ENCODE measurements at places on chromosomes 3 and 15. TPM values are rescaled to one million over a fixed set of nuclear protein-coding genes. Genes with fewer than 3 reads are reported as not detected.
A peak's percentile ranks its signal among the peaks of the same experiment; 100 is the strongest.

DNA sequence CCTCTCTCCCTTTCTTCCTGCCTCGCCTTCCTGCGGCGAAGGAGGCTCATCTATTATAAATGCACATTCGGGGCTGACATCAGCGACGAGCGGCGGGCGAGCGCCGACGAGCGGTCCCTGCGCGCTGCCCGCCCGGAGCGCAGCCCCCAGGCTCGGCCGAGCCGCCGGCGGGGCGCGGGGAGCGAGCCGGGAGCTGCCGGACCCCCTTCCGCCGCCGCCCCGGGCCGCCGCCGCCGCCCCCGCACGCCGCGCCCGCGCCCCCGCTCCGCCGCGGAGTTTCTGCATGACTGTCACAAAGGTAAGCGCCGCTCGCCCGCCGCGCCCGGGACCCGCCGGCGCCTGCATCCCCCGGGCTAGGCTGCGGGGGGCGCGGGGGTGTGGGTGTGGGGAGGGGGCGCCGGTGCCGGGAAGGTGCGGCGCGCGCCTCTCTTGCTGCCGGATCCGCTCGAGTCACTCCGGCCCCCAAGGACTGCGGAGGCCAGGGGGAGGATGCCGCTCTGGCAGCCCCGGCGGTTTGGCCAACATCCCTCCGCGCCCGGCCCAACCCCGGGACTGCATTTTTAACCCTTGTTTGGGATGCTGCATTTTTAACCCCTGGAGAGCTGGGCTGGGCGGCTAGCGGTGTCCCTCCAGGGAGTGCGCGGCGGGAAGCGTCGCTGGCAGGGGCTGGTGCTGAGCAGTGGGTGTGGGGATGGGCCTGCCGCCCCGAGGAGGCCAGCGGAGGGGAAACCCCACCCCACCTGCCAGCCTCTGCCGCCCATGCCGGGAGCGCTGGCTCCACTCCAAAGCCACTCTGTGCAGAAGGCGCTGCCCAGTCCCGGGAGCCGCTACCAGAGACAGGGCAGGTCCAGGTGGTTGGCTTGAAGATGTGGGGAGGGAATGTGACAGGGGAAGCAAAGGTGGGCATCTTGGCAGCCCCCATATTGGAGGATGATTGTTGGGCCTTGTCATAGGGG is at the start of gene CORO2B:
Gene CORO2B (plus strand): TSS at position 14 of the 956 bp plus-strand sequence. CDS start 270 bp downstream, at position 284.
- peak; percentile 34 for DNase-seq

DNA sequence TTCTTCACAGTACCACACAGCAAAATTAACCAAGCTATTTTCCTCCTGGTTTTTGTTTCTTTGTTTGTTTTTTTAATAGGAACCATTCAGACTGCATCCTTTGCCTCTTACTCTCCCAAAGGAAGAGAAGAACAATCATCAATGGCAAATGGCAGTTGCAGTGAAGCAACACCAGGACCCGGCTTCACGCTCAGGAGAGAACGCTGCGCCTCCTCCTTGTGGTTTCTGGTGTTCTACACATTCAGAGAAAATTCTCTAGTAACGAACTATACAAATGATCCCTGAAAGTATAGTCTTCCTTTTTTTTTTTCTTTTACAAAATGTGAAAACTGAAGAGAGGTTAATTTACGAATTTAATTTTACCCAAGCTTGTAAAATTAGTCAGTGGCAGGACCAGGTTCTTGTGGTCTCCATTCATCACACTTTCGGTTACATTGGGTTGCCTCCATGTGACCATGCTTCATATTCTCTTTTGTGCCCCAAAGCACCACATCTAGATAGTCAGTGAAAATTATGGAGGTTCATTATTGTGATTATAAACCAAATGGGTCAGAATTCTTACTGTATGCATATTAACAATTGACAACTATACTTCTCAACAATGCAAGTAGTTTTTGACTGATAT is 10.6 kb upstream of the MINDY2 start:
- DNase-seq = no peak

- DNase-seq = no peak
Measured at GRCh38 chr3:119359476-119360326, 65.5 kb downstream of the ARHGAP31 start.

MKRN3 gene
- total RNA-seq = 6.4 TPM

- no peak for DNase-seq
Measured at GRCh38 chr3:181497358-181497757, 214.4 kb upstream of the SOX2 start.

DNA sequence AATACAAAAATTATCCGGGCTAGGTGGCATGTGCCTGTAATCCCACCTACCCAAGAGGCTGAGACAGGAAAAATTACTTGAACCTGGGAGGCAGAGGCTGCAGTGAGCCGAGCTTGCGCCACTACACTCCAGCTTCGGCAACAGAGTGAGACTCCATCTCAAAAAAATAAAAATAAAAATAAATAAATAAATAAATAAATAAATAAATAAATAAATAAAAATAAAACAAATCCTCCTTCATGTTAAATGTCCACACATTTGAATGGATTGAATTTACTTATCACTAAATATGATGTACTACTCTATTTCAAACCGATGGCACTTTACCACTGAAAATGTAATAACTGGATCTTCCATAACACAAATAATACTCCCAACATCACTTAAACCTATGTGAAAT is 36.3 kb downstream of the ZBTB20 start:
- DNase-seq = no peak

GRCh38 chr3:158679547-158680000 is 7.1 kb upstream of the LXN start:
- DNase-seq = no peak

SLC35G2 gene
- 21.1 TPM for total RNA-seq

- no peak for DNase-seq
Measured at GRCh38 chr3:144200466-144200865, 228.8 kb downstream of the DIPK2A start.

DNA sequence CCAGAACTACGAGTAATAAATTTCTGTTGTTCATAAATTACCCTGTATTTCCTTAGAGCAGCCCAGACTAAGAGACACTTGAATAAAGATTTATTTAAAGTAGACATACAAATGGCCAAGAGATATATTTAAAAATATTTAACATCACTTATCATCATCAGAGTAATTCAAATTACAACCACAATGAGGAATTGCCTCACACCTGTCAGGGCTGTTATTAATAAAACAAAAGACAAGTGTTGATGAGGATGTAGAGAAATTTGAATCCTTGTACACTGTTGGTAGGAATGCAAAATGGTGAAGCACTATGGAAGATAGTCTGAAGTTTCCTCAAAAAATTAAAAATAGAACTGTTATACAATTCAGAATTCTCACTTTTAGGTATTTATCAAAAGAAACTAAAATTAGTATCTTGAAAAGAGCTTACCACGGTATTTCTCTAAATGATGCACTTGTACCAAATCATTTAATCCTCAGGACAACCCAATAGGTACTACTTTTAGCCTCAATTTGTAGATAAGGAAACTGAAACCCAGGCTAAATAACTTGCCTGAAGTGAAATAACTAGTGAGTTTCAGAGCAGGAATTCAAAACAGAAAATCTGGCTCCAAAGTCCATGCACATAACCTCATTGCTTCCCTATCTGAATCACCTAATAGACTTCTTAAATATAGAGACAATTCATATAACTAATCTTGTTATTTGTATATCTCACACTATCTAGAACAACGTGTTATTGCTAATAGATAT is 69.4 kb downstream of the ZBTB20 start:
- no peak for DNase-seq

GOLGA8K gene
- total RNA-seq = 25.8 TPM

- DNase-seq = no peak
Measured at GRCh38 chr3:166351461-166351860, 514.2 kb upstream of the BCHE start.

DNA sequence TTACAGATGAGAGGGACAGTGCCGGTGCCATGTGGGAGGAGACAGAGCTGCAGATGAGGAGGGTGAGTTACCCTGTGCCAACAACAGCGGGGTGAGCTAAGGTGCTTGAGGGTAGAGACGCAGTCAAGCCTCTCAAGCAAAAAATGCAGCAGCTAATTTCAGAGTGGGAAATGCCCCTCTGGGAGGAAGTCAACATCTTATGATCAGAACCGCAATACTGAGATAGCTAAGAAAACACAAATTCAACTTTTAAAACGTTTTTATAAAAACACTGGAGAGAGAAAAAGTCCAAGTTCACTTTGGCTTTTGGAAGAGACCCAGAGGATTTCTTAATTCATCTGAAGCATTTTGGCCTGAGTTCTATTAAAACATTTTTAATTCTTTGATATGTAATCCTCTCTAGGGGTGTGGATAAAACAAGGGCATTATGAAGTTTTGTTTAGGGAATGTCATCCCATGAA is 319.2 kb downstream of the SLC9A9 start:
- DNase-seq = no peak

RAD51 gene
- total RNA-seq = 16.9 TPM

ITIH1 gene
- total RNA-seq = 1.8 TPM

DNA sequence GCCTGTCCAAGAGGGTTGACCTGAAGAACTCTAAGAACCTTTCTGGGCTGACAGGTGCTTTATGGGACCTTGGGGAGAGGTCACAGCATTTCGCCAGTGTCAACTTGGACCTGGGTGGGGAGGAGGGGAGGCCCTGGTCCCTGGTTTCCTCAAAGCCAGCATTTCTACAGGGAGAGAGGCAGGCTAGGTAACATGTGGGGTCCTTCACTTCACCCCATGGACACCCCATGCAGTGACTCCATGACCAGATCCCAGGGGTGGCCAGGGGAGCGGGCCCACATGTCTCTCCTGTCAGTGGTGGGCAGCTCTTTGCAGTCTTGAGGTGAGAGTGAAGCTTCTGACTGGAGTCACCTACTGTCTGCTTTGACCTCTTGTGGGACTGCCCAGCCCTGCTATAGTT is 35.8 kb downstream of the GOLGA6L10 start:
- DNase-seq = no peak

GRCh38 chr15:53759411-53759931 is at the start of gene WDR72:
Gene WDR72 (minus strand): TSS chr15:53759663. CDS start chr15:53733149, 26,514 bp downstream.
- peak; percentile 17 for DNase-seq

- DNase-seq = no peak
Measured at GRCh38 chr3:101203411-101203810, 117.0 kb downstream of the IMPG2 start.

- peak; percentile 12 for DNase-seq
Measured at GRCh38 chr15:20340331-20340811, 201.2 kb downstream of the GOLGA6L6 start.

DNA sequence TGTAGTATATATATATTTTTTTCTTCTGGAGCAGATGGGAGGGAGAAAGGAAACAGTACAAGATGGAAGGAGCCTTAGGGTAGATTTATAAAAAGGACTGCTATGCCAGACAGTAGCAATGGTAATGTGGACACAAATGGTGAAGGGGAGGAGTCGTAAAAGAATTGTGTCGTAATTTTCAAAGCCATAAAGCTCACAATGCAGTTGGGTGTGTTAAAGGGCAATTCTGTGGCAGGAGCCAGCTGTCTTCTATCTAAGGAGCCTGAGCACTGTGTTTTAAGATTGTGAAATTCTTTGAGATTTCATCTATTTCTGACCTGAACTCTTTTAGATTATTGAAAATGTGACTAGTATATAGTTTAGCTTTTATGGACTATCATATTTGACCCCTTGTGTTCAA is 58.9 kb downstream of the CNOT10 start:
- DNase-seq = no peak

GRCh38 chr3:46609944-46610722 is 2.2 kb upstream of the FAM240A start:
- DNase-seq = no peak

TLR9 gene
- 0.25 TPM for total RNA-seq

GRCh38 chr3:99646107-99646435 is 7.7 kb downstream of the COL8A1 start:
- DNase-seq = no peak

DNA sequence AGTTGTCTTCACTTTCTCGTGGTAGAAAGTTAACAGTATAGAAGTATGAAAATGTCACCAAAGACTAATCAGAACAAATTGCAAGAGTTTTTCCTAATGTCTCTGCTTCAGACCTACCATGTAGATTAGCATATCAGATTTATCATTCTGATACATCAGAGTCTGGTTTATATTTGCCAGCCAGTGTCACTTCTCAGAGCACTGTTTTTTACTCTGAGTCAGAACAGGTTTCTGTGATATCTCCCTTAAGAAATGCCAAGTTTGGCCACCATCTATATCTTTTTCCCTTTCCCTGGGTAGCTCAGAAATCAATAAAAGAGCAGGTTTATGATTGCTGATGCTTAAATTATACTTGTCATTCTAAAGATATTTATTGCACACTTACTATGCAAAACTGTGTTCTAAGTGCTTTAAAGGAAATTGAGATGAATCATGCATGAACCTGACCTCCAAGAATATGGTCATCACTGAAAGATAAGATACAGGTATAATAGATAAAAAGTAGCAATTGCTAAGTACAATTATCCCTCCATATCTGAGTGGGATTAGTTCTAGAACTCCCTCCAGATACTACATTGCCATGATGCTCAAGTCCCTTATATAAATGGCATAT is 672.7 kb upstream of the NAALADL2 start:
- DNase-seq = no peak

DNA sequence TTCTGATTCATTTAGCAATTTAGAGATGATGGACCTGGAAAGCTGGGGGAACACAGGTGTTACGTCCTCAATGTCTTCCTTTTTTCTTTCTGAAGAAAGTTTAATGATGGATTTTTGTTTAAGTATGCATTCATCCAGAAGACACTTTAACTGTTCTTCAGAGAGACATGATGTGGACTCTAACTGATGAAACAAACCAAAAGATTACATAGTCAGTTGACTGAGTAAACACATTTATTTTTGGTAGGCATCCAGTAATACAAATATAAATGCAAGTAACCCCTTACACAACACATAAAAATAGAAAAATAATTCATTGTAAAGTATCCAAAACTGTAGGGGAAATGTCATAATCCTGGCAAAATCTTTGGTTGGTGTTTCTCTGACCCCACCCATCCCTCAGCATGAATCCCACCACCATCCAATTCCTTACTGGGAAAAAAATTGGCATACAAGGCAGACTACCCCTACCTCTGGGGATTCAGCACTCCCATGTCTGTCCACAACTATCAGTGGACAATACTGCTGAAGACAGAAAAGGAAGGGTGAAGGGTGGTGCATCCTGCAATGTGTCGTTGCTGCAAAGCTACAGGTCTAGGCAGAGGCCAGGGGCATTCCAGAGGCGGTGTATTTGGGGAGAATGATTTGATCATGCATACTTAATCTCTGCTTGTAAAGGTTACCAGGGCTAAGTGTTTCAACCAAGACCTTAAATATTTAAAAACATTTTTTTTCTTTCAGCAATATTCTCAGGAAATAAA is 37.4 kb downstream of the THBS1 start:
- no peak for DNase-seq

- DNase-seq = no peak
Measured at GRCh38 chr3:7710284-7710683, 791.3 kb upstream of the LMCD1 start.

DNA sequence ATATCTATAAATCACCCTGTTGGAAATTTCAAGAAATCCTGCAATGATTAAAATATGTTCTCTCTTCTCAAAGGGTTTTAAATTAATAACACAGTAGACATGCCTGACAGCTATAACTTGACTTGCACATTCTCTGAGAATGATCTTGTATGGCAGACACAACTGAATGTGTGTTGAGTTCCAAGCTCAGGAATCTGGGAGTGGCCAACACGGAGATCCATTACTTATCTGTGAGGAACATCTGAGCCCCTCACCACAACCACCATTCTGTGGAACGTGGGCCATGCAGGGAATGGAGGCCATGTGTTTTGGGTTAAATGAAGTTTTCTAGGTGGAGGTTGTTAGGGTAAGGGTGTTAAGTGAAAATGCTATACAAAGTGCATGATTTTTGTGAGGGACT is 105.3 kb upstream of the CHMP2B start:
- DNase-seq = no peak

- DNase-seq = no peak
Measured at GRCh38 chr3:41710646-41711388, 251.1 kb downstream of the ULK4 start.

FILIP1L gene
- 20.1 TPM for total RNA-seq

PATL2 gene
- 0.62 TPM for total RNA-seq

PLA2G4E gene
- 0.31 TPM for total RNA-seq

- no peak for DNase-seq
Measured at GRCh38 chr15:63595688-63596087, 1.5 kb upstream of the FBXL22 start.

MFSD1 gene
- 33.9 TPM for total RNA-seq

Measured in testis (tissue), 5 donors.